ENCODE measurements at places on chromosomes 5 and 9. TPM values are rescaled to one million over a fixed set of nuclear protein-coding genes. Genes with fewer than 3 reads are reported as not detected.

- H3K27ac ChIP-seq = no peak overlapping the region
- no peak for DNase-seq
- peaks cover 31% of the 10 kb centered on the region for H3K4me1 ChIP-seq
- H3K27me3 ChIP-seq = no peaks in the 10 kb centered on the region
- H3K4me3 ChIP-seq = no peak overlapping the region
These were observed 533.4 kb downstream of the PDE4D start for GRCh38 chr5:59360130-59360555.

- no peak for DNase-seq
- H3K4me3 ChIP-seq = no peak overlapping the region
These were observed 36.1 kb downstream of the MARCHF11 start for GRCh38 chr5:16143361-16144049.

Gene TERT
- total RNA-seq = not detected

DNA sequence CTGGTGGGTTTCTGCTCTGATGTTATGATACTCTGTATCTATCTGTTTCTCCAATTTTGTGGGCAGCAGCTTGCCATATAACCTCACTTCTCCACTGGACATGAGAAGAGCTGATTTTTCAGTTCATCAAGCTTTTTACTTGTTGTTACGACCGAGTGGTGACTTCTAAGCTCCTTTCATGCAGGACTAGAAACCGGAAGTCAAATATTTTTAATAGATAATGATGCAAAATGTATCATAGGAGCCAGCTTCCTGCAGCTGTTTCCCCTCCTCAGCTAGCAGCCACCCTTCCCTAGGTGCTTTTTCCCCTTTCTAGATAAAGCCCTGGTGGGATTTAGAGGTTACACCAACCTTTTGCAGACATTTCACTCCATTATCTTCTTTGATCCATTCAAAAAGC, 17.0 kb upstream of the ADAM19 start:
- H3K4me3 ChIP-seq = no peak overlapping the region
- H3K4me1 ChIP-seq = peaks cover 13% of the 10 kb centered on the region
- H3K27me3 ChIP-seq = no peaks in the 10 kb centered on the region
- H3K27ac ChIP-seq = no peak overlapping the region
- no peaks in the 10 kb centered on the region for H3K36me3 ChIP-seq

Gene MEIKIN
- not detected for total RNA-seq

DNA sequence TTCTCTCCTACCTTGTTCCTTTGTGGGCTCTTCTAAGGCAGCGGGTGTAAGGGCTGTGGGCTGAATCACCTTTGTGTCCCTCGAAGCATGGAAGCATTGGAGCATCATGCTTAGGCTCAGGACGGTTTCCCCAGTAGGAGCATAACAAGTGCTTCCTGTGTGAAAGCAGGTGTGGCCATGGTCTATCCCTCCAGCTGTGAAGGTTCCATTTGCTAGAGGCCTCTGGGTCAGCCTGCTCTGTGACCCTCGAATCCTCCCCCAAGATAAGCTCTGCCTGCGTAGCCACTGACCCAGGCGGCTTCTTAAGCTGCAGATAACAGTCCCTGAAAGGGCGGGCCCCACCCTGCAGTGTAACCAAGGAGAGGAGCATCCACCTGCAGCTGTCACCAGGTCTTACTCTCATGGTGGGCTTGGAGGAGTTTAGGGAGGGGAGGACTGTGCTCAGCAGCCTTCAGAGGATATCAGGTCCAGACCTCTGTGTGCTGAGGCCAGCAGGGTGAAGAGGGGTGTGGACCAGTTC, 8.4 kb upstream of the NDST1 start:
- peaks cover 91% of the 10 kb centered on the region for H3K4me1 ChIP-seq
- H3K4me3 ChIP-seq = peak overlapping the region; percentile 64
